IMR-90 (cell line): ENCODE measurements at places on chromosomes 12 and 14. TPM values are rescaled to one million over a fixed set of nuclear protein-coding genes. Genes with fewer than 3 reads are reported as not detected.

- no peak for DNase-seq
Observed at GRCh38 chr12:43022838-43023237, 433.3 kb upstream of the PRICKLE1 start.

DNA sequence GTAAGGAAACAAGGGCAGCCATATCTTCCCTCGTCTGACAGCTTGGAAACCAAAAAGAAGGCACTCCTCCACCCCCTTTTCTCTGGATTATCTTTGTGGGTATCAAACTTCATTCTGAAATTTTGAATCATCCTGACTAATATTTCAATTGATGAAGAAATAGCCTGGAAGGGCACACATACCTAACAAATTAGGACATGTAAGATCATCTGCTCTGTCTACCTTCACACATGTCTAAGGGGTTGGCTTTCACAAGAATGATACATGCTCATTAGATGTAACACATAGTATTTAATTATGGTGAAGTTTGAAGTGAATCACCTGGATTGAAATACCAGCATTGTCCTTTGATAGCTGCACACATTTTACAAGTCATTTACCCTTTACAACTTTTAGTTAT is 348.1 kb upstream of the RPL10L start:
- no peak for DNase-seq

- peak; percentile 95 for DNase-seq
Observed at GRCh38 chr12:95733141-95733825, 57.3 kb downstream of the NTN4 start.

DNA sequence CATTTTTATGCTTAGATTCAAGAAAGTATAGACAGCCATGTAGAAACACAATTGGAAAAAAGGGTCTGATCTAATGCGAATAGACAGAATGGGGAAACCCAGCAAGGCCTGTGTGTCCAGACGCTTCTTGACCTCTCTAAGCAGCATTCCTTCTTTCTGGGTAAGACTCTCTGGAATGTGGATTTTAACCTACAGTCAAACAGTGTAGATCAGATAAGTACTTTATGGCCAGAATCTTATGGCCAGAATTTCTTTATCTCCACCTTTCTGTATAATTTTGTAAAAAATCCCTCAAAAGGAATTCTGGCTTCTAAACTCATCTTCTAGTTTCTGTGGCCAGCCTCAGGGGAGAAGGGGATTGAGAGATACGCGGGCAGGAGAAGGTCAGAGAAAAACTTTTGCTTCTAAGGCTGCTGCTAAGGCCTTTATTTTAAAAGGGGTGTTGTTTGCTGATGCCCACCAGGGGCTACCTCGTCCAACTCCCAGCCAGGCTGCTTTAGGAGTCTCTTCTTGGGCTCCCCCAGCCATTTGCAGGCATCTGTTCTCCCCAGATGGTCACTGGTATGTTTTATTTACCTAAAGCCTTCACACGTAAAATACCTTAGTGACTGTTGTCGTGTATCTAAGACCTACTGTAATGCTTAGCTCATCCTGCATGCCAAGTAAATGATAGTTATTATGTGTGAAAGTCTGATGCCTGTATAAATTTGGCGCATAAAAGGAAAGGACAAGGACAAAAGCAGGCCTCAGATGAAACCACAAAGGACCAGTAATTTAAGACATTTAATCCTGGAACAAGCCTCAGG is 68.4 kb downstream of the ANO6 start:
- DNase-seq, result peak; percentile 87

DNA sequence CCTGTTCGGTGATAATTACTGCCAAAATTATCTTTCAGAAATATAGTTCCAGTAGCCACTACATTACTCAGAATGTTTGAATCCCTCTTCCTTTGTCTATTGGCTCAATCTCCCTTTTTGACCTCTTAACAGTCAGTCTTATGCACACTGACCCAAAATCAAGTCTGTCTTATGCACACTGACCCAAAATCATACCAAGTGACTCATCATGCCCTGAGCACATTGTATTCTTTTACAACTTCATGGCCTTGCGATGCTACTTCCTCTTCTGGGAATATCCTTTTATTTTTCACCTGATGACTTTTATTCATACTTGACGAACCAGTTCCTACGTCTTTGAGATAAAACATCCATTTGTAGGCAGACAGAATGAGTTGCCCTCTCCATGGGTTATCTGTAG is 182.3 kb downstream of the NPAS3 start:
- DNase-seq, result no peak

GRCh38 chr12:130436741-130437501 is 99.2 kb downstream of the PIWIL1 start:
- DNase-seq, result no peak

GRCh38 chr12:94815958-94816357 is 165.6 kb upstream of the TMCC3 start:
- no peak for DNase-seq

GRCh38 chr14:74917646-74918081 is 5.4 kb downstream of the RPS6KL1 start:
- no peak for DNase-seq

GRCh38 chr14:74705613-74706500 is 7.0 kb downstream of the AREL1 start:
- DNase-seq, result no peak

- no peak for DNase-seq
Observed at GRCh38 chr12:94622475-94622874, 27.9 kb downstream of the TMCC3 start.

- DNase-seq, result peak; percentile 55
Observed at GRCh38 chr12:28191051-28192048, 1.1 kb downstream of the CCDC91 start.

GRCh38 chr12:93773122-93773871 is 96.1 kb downstream of the CRADD start:
- DNase-seq, result peak; percentile 34

DNA sequence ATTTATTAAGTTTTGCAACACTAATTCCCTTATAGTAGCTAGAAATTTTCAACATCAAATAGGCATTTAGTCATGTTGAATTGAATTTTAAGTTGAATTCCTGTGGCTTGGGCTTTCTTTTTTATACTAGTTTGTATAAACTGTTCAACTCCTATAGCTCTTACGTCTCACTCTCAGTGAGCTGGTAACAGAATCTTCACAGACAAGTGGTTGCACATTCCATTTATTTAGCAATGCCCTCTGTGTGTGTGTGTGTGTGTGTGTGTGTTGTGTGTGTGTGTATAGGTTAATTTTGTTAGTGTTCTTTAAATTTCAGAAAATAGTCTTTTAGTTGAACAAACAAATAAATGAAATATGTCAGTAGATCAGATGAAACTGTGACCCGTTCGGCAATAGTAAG is 425.0 kb downstream of the NPAS3 start:
- no peak for DNase-seq

GRCh38 chr14:90692061-90692460 is 124.2 kb downstream of the TTC7B start:
- peak; percentile 67 for DNase-seq

DNA sequence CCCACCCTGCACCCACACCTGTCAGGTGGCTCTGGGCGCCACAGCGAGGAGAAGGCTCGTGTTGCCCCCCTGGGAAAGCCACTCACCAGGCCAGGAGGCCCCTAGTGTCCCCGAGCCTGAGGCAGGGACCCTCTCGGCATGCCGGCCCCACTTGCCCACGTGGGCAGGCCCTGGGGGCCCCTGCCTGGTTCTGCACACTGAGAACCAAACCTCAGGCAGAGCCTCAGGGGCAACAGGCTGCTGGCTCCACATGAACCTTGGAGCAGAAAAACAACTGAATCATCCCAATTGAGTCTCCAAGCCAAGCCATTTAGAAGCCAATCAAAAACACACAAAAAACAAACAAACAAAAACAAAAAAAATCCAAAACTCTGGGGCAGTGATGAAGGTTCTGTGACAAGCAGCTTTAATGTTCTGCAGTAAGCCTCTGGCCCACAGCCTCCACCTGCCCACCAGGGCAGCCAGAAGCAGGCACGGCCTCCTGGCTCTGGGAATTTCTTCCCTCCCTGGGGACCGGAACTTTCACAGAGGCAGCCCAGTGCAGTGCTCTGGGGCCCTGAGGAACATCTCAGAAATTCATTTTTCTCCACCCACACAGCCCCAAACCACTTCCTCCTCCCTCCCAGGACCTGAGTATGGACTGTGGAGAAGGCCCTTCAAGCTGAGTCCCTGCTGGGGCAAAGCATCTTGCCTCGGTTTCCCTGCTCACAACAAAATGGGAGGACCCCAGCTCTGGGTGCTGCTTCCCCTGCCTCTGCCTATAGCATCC is 90.2 kb downstream of the CHGA start:
- peak; percentile 28 for DNase-seq

GRCh38 chr14:77076113-77076631 is 21.9 kb upstream of the CIPC start:
- no peak for DNase-seq

- no peak for DNase-seq
Observed at GRCh38 chr14:30158299-30158698, 230.7 kb upstream of the PRKD1 start.

- DNase-seq, result no peak
Observed at GRCh38 chr12:125122668-125123067, 57.4 kb downstream of the AACS start.

GRCh38 chr14:24798911-24799462 is 165.0 kb upstream of the GZMB start:
- no peak for DNase-seq

GRCh38 chr12:20097626-20098025 is 270.7 kb upstream of the PDE3A start:
- DNase-seq, result peak; percentile 75

GRCh38 chr12:71195338-71195896 is 37.6 kb upstream of the TSPAN8 start:
- no peak for DNase-seq

GRCh38 chr12:33602515-33602914 is 162.9 kb upstream of the SYT10 start:
- DNase-seq, result no peak

GRCh38 chr14:58288106-58288792 is 10.1 kb upstream of the ARID4A start:
- DNase-seq, result no peak

DNA sequence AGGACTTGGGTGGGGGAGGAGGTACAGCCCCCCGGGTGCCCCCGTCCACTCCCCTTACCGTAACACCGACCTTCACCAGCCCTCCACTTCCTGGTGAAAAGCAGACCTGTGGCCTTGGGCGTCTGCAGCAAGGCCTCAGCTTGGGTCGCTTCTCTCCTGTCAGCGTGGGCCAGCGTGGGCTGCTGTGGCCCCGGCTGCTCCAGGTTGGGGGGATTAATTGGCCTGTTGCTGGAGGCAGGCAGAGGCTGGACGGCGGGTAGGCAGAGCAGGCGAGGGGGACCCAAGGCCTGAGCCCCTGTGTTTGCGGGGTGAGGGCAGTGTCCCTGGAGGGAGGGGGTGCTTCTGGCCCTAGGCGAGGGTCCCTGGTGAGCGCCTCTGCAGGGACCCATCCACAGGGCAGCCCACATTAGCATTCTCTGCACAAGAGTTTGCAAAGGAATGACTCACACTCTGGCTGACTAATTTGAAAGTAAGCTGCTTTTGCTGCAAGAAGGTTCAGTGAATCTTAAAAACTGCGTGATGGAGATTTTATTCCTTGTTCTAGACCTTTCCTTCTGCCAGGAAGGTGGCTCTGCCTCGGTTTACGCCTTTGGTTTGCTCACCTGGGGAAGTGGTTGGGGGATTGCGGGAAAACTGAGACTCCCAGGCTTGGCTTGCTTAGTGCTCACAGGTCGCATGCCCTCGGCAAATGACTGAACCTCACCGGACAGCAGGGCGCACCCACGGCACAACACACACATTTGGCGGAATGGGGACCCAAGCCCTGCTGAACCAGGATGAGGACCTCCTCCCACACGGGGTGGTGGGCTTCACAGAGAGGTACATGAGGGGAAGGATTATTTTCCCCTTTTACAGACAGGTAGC is 37.9 kb upstream of the DLK1 start:
- DNase-seq, result peak; percentile 82

DNA sequence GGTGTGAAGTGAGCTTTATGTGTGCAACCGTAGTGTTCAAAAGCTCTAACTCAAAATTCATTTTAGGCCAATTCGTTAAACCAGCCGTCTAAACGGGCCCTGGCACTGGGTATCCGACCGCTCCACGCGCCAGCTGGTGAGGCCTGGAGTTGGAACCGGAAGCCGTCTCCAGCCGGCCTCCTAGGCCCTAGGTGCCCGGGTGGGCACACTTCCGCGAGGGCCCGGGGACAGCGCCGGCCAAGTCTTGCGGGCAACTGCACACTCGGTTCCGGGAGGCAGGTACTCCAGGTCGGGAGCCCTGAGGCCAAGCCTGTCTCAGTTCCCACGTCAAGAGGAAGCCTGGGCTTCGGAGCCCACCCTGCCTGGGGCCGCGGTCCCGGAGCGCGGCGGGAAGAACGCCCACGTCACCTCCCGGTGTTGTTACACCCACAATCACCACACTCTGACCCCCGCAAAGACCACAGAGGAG is 16.2 kb downstream of the OTX2 start:
- no peak for DNase-seq

GRCh38 chr14:55936691-55937090 is 181.5 kb upstream of the PELI2 start:
- no peak for DNase-seq

- no peak for DNase-seq
Observed at GRCh38 chr14:99024926-99025325, 247.1 kb downstream of the BCL11B start.

GRCh38 chr14:53606203-53606602 is 350.4 kb downstream of the BMP4 start:
- no peak for DNase-seq

GRCh38 chr14:99245564-99246511 is 26.2 kb downstream of the BCL11B start:
- DNase-seq, result no peak

- DNase-seq, result no peak
Observed at GRCh38 chr14:45558183-45558582, 305.2 kb upstream of the MIS18BP1 start.

GRCh38 chr12:98439471-98439951 is 75.9 kb upstream of the TMPO start:
- no peak for DNase-seq

The NDRG2 gene
- polyA plus RNA-seq, result 1.2 and 1.5 TPM in 2 replicates

The FGF6 gene
- not detected in 2 replicates for polyA plus RNA-seq

The KRT83 gene
- polyA plus RNA-seq, result not detected in 2 replicates

The ANG gene
- 4.2 and 4.7 TPM in 2 replicates for polyA plus RNA-seq

The AICDA gene
- polyA plus RNA-seq, result not detected in 2 replicates

The OR4K1 gene
- not detected in 2 replicates for polyA plus RNA-seq

The NR1H4 gene
- not detected in 2 replicates for polyA plus RNA-seq

The ZDHHC22 gene
- polyA plus RNA-seq, result not detected in 2 replicates

The ART4 gene
- not detected in 2 replicates for polyA plus RNA-seq

The HPD gene
- 0.14 and 0.15 TPM in 2 replicates for polyA plus RNA-seq

The TRMT61A gene
- 16.2 and 20.0 TPM in 2 replicates for polyA plus RNA-seq

The TRPV4 gene
- polyA plus RNA-seq, result 6.1 and 6.6 TPM in 2 replicates

The KRT86 gene
- polyA plus RNA-seq, result 0.06 TPM in 1 of 2 replicates, not detected in the other

The NEUROD4 gene
- polyA plus RNA-seq, result not detected in 2 replicates

The MARK3 gene
- 72.8 and 78.5 TPM in 2 replicates for polyA plus RNA-seq

The HIGD1C gene
- not detected in 2 replicates for polyA plus RNA-seq
